ENCODE measurements at places on chromosomes 12 and 14. TPM values are rescaled to one million over a fixed set of nuclear protein-coding genes. Genes with fewer than 3 reads are reported as not detected.

LHX5 gene
- 0.02 TPM for total RNA-seq

KCNA5 gene
- total RNA-seq: not detected

GPR132 gene
- not detected for total RNA-seq

POTEG gene
- not detected for total RNA-seq

TEX22 gene
- total RNA-seq: 0.07 TPM

RFX4 gene
- total RNA-seq: not detected

HCAR2 gene
- not detected for total RNA-seq

DNA sequence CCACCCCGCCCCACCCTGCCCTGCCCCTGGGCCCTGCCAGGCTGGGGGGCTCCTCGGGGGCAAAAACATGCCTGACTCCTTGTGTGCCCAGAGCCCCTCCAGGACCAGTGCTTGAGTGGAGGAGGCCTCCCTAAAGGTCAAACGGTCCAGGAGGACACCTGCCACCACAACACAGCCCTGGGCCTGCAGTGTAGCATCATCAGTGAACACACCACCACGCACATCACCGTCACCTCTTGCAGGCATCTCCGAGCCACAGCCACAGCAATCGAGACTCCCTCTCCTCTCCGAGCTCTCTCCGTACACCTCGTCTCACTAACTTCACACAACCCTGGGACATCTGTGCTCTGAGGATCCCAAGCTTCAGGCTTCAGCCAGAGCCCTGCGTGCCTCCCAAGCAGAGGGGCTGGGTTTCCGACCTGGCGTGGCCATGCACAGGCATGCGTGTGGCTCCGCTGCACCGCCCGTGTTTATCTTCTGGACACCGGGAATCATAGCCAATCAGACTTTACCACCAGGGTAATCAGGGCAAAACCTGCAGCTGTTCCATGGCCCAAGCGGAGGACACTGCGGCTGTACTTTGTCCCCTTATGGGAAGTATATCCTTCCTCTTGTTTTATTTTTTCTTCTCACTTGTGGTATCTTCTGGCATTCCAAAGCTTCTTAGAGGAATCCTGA, 6.2 kb upstream of the DIO3 start:
- no peak for DNase-seq

- no peak for DNase-seq
Observed at GRCh38 chr12:132211326-132211725, 67.1 kb downstream of the NOC4L start.

GRCh38 chr12:57940052-57940914, 1.1 kb upstream of the ATP23 start:
- no peak for DNase-seq

GRCh38 chr14:56216626-56217379, 98.6 kb downstream of the PELI2 start:
- peak; percentile 47 for DNase-seq

GRCh38 chr12:54565310-54565985, 16.0 kb downstream of the PDE1B start:
- no peak for DNase-seq

GRCh38 chr12:42732908-42733411, 143.4 kb upstream of the PRICKLE1 start:
- DNase-seq: peak; percentile 89

- DNase-seq: no peak
Observed at GRCh38 chr14:20934148-20934762, 21.0 kb upstream of the RNASE2 start.

DNA sequence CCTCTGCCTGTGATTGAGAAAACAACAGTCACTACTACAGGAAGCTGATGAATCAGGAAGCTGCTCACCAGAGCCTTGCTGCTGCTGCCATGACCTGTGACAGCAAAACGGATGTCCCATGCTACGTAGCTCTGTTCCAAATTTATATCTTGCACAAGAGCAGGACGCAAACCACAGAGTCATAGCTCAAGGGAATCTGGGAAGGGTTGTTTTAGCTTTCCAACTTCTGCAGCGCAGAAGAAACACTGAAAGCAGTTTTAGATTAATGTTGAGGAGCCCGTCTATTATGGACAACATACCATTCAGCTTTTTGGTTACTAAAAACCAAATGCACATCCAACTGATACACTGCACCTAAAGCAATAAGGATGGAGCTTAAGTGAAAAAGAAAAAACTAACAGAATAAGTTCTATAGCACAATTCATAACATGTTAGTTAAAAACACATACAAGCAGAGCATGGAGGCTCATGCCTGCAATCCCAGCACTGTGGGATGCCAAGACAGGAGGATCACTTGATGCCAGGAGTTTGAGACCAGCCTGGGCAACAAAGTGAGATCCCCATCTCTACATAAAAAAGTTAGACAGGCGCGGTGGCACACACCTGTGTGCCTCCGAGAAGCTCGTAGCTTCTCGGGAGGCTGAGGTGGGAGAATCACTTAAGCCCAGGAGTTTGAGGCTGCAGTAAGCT, 1.7 kb upstream of the ANKRD33 start:
- peak; percentile 88 for DNase-seq

GRCh38 chr14:65131301-65131701, 29.0 kb upstream of the MAX start:
- peak; percentile 78 for DNase-seq

- peak; percentile 7 for DNase-seq
Observed at GRCh38 chr14:60106339-60106738, 14.6 kb downstream of the PCNX4 start.

GRCh38 chr14:26113911-26114640, 483.8 kb downstream of the NOVA1 start:
- DNase-seq: no peak

- DNase-seq: peak; percentile 34
Observed at GRCh38 chr12:65977384-65977783, 153.1 kb downstream of the HMGA2 start.

GRCh38 chr14:58491593-58491992, 64.1 kb downstream of the KIAA0586 start:
- no peak for DNase-seq
